ENCODE measurements at places on chromosomes 11 and 22. TPM values are rescaled to one million over a fixed set of nuclear protein-coding genes. Genes with fewer than 3 reads are reported as not detected.

- DNase-seq: no peak
Measured at GRCh38 chr11:126293726-126294125, 10.1 kb upstream of the DCPS start.

DNA sequence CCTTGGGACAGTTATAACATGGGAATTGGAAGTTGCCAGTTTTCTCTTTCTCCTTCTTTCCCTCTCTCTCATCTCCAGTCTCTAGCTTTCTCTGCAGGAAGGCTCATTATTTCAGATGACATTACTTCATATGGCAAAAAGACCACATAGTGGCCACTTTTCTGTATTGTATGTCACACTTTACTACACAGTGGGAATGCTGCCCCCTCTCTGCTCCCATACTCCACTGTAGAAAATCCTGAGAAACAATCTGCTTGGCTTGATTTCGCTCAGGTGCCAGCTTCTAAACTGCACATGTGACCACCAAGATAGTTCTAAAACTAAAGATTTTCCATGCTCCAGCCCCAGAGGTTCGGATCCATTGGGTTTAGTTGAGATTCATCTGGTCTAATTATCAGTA lies 860.7 kb upstream of the CCDC90B start:
- DNase-seq: no peak

GRCh38 chr11:34344768-34345539 lies 12.9 kb downstream of the ABTB2 start:
- no peak for DNase-seq

GRCh38 chr11:102111011-102111786 lies 952 bp downstream of the YAP1 start:
- peak; percentile 90 for DNase-seq

DNA sequence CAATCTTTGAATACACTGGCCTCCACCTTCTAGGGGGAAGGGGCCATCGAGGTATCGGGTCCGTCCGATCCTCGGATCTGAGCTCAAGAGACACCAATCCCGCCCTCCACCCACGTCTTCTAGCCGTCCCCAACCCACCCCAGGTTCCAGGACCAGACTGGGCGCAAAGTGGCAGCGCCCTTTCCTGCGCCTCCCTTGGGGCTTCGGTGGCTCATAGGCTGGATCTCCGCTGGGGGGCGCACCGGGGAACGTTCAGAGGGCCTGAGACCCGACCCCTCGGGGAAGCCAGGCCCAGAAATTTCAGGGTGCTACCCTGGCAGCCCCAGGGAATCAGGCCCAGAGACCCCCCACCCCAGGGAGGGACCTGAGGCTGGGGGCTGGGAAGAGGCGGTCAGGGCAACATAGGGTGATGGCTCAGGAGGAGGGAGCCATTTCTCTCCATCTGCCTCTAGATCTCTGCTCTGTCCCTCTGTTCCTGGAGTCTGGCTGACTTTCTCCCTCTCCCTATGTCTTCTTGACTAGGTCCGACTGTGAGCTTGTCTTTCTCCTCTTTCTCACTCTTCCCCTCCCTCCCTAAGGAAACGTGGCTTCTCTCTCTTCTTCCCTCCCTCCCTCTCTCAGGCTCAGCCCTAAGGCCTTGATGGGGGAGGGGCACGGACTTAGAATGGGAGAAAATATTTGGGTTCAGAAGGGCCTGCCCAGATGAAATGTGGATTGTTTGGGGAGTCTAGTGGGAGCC lies 1.1 kb downstream of the CREB3L1 start:
- peak; percentile 87 for DNase-seq

GRCh38 chr11:1622086-1622485 lies at the start of gene KRTAP5-4:
KRTAP5-4 (minus strand) TSS chr11:1622138; CDS start chr11:1622093, 45 bp downstream.
- no peak for DNase-seq

GRCh38 chr11:98358551-98358950 lies 662.2 kb upstream of the CNTN5 start:
- DNase-seq: no peak

- peak; percentile 68 for DNase-seq
Measured at GRCh38 chr22:19803736-19804267, 43.2 kb downstream of the TBX1 start.

DNA sequence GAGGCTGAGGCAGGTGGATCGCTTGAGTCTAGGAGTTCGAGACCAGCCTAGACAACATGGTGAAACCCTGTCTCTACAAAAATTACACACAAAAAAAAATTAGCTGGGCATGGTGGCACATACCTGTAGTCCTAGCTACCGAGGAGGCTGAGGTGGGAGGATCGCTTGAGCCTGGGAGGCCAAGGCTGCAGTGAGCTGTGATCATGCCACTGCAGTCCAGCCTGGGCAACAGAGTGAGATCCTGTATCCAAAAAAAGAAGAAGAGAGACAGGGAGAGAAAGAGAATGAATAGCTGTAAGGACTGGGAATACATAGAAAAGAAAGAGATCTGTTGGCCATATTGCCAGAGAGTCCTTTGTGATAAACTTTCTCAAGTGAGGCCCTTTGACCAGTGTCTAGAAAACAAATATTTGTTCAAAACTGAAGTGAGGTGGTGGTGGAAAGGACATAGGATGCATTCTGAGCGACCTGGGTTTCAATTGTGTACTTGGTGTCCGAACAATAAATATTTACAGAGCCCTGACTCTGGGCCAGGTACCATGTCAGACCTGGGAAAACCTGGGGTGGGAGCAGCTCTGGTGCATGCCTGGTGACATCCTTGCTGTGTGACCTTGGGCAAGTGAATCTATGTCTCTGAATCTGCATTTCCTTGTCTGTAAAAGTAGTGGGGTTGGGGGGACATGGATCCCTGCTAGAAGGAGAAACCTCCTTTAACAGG lies 89.6 kb upstream of the CRYBB3 start:
- DNase-seq: no peak

LRRC56 gene
- 0.56 TPM for total RNA-seq

DNA sequence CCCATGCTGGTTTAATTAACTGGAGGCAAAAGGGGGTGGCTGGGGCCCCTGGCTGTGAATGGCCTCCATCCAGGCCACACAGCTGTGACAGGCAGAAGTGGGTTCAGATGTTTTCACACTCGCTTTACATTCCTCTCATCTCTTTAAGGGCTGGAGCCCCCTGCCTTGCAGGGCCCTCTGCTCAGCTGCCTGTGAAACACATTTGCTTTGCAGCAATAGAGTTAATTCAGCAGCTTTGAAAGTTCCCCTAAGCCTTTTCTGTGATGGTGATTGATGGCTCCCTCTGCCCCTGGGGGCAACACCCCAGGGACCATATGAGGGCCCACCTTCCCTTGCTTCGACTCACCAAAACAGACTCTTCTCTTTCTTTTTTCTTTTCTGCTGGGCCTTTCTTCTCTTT lies 139.3 kb downstream of the FEZ1 start:
- no peak for DNase-seq

DNA sequence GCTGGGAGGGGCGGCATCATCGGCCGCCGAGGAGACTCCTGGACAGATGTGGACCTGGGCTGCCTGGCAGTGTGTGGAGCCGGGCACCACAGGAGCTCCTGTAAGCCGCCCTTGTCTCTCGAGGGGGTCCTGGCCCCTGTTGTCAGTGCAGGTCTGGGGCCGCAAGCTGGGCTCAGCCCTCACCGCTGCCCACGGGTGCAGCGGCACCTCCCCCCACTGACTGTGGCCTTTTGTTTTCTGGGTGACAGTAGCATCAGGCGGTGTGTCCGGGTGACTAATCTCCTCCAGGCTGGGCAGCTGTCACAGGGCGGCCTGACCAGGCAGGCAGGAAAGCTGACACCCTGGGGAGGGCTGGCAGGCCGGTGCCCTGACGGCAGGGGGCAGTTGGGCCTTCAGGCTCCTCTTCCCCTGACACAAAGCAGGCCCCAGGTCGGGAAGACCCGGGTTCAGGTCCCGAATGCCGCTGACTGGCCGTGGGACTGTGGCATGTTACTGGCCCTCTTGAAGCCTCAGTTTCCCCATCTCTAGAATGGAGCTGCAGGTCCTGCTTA lies 16.3 kb downstream of the DGKZ start:
- no peak for DNase-seq

- DNase-seq: no peak
Measured at GRCh38 chr22:30297991-30298701, 8.8 kb upstream of the CASTOR1 start.

DNA sequence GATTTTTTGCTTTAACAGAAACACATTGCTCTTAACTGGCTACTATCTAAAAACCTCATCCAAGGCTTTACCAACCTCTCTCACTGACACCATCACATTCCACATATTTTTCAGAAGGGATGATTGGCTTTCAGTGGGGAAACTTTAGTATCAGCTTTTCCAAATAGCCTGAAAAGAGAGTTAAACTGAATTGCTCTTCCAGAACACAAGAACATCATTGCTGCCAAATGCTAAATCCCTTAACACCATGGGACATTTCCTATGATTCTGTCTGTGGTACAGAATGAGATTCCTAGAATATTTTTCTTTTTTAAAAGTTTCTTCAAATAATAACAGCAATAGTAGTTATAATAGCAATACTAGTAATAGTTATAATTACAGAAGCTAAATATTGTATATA lies 45.4 kb downstream of the SOX6 start:
- no peak for DNase-seq

DNA sequence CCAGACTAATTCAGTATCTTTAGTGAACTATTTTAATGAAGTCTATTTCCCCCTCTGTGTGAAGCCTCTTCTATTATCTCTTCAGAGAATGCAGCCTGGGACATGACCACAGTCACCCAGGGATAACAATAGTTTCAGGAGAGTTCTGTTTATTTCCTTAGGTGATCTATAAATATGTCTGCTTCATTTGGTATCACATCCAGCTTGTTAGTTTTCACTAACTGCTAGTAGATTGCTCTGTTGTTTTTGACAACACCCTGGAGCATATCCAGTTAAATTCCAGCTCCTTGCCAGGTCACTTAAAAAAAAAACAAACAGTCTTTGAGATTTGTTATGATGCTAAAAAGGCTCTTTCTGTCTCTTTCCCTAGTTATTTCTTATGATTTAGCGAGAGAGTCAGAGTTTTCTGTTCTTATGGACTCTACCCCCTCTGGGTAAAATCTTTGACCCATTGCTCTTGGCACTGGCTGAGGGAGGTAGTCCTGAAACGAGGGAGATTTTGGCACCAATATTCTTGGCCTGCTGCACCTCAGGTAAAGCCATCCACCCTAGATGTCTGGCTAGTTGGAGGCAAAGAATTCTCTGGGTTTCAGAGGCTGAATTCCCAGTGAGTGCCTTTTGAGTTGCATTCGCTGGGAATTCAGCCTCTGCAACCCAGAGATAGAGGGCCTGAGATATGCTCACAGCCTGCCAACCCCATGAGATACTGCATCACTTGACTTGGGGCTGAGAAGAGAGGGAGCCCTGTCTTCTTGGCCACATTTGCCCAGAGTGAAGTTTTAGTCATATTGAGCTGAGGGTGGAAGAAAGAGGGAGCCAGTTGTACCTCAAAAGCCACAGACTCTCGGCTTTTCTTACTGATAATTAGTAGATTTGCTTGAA lies 159.1 kb downstream of the PGR start:
- DNase-seq: no peak

IFITM10 gene
- 1.4 TPM for total RNA-seq

CARD10 gene
- 7.8 TPM for total RNA-seq

Data from posterior vena cava (tissue), 2 donors.